ENCODE measurements at places on chromosomes 4 and X.
A peak's percentile ranks its signal among the peaks of the same experiment; 100 is the strongest.

GRCh38 chr4:118834960-118835569 is 861 bp downstream of the SEC24D start:
- peak overlapping the region; percentile 52 for H3K27ac ChIP-seq
- no peaks in the 10 kb centered on the region for H3K27me3 ChIP-seq
- H3K4me1 ChIP-seq, result peaks cover 8% of the 10 kb centered on the region

DNA sequence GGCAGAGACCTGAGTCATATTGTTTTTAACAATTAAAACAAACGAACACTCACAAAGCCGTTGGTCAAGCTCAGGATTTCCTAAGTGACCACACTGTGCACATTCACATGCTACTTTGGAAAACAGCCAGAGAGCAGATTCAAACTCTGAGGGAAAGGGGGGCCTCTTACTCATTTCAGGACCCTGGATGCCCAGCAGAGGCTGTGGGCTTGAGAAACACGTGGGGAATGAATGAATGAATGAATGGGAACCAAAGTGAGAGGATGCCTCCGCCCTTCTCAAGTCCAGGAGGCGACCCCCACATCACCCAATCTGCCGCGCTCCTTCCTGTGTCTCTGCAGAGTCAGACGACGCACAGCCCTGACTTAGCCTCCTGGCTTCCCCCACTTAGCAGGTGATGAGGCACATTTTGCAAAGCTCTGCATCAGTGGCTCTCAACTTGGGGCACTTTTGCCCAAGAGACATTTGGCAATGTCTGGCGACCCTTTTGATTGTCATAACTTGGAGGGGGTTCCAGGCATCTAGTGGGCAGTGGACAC is 76.0 kb downstream of the ABLIM2 start:
- DNase-seq, result no peak
- no peaks in the 10 kb centered on the region for H3K27me3 ChIP-seq
- H3K4me3 ChIP-seq, result no peak overlapping the region
- peaks cover 5% of the 10 kb centered on the region for H3K4me1 ChIP-seq

DNA sequence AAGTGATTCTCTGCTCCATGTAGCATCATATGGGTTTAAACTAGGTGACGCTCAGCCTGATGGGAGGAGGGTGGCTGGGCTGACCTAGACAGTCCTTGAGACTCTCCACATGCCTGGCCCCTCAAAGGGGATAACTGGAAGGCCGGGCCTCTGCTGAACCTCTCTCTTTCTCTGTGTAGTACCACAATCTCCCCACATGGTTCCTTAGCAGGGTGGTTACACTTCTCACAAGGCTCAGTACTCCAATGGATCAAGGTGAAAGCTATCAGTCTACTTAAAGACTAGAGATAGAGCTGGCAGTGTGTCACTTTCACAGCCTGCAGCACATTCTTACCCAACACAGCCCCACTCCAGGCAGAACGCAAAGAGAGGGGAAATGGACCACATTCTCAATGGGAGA is 80.4 kb downstream of the LDB2 start:
- no peaks in the 10 kb centered on the region for H3K36me3 ChIP-seq
- H3K27ac ChIP-seq, result no peak overlapping the region
- DNase-seq, result no peak
- no peaks in the 10 kb centered on the region for H3K27me3 ChIP-seq
- no peaks in the 10 kb centered on the region for H3K4me1 ChIP-seq

GRCh38 chrX:40013266-40014195 is 84.2 kb downstream of the BCOR start:
- peak overlapping the region; percentile 42 for H3K4me3 ChIP-seq
- H3K27ac ChIP-seq, result peak overlapping the region; percentile 61
- no peak for DNase-seq
- no peaks in the 10 kb centered on the region for H3K36me3 ChIP-seq

- H3K36me3 ChIP-seq, result no peaks in the 10 kb centered on the region
- peak; percentile 18 for DNase-seq
- H3K4me1 ChIP-seq, result no peaks in the 10 kb centered on the region
- no peak overlapping the region for H3K27ac ChIP-seq
Measured at GRCh38 chr4:77959566-77960338, 97.1 kb downstream of the MRPL1 start.

DNA sequence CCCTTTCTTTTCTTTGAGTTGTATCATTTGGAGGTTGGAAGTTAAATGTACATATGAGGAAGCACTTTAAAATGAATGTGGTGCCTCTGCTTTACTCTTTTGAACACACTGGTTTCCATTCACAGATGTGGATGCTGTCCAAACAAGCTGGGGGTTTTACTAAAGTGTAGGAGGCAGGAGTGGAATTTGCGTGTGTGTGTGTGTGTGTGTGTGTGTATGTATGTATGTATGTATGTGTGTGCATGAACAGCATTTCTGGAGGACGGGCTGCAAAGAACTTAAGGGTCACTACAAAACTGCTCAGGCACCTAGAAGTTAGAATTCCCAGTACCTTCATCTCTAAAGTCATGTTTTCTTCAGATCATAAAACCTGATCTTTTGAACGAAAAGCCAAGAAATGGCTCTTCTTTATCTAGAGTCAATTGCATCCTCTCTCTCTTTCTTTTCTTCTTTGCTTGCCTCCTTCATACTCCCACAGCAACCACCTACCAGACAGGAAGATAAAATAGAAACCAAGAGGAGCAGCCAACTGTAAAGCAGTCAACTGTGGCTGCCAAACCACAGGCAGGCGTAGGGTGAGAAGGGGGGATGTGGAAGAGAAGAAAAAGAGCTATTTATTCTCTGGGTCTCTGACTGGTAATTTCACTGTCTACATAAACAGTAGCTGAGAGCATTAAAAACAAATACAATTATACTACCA is 177.0 kb upstream of the RASGEF1B start:
- H3K36me3 ChIP-seq, result no peaks in the 10 kb centered on the region
- no peaks in the 10 kb centered on the region for H3K4me1 ChIP-seq
- H3K4me3 ChIP-seq, result no peak overlapping the region
- H3K27me3 ChIP-seq, result no peaks in the 10 kb centered on the region

DNA sequence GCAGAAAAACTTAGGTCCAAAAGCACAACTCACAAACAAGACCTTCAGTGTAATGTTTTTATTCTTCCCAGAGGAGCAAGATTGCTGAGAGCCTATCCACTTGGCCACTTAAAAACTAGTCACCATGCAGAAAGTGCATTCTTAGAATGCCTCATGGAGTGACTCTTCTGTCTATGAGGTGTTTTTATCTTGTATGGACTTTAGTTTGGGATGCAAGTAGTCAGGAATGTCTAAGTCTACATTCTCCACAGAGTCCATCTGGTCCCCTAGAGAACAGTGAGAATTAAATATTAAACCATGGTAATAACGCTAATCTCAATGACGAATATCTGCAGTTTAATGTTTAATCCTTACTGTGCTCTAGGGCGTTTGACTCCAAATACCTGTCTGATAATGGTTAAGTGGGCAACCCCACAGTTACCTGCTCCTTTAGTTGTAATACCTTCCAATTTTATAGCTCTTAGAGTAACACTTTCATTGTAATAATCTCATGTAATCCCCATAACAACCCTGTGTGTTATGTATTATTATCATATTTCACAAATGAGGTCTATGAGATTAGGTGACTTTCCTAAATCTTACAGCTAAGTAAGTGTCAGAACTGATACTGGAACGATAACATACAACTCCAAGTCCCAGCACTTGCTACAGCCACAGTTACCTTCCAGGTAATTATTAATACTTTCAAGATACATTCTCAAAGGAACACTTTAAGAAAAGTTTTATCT is 235.6 kb upstream of the JADE1 start:
- no peaks in the 10 kb centered on the region for H3K36me3 ChIP-seq
- H3K27me3 ChIP-seq, result no peaks in the 10 kb centered on the region
- no peak overlapping the region for H3K4me3 ChIP-seq
- H3K27ac ChIP-seq, result no peak overlapping the region
- no peaks in the 10 kb centered on the region for H3K4me1 ChIP-seq

DNA sequence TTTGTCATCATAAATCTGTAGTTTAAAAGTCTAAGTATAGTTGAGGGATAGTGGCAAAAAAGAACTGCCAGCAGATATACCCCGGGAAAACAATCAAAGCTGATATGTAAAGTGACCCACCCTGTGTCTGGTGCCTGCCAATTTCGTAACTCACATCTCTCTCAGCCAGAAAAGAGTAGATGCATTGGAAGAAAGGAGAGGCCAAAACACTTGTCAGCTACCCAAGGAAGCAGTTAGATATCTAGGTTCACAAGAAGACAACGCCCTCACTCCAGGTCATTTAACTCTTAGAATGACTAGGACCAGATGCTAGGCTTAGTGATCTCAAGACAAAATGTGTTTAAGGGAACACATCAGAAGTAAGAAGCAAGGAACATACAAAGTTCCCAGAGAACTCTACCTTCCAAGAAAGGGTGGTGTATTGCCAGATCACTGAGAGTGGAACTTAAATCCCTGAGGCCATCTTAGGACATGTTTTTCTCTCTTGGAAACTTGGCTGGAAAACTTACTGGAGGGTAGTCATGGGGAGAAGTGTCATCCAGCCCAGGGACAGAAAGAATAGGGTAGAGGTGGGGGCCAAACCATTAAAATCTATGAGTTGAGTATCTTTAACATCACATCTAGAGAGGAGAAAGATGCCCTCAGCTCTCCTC is 125.9 kb downstream of the SHISA3 start:
- no peak overlapping the region for H3K27ac ChIP-seq
- H3K4me1 ChIP-seq, result no peaks in the 10 kb centered on the region

DNA sequence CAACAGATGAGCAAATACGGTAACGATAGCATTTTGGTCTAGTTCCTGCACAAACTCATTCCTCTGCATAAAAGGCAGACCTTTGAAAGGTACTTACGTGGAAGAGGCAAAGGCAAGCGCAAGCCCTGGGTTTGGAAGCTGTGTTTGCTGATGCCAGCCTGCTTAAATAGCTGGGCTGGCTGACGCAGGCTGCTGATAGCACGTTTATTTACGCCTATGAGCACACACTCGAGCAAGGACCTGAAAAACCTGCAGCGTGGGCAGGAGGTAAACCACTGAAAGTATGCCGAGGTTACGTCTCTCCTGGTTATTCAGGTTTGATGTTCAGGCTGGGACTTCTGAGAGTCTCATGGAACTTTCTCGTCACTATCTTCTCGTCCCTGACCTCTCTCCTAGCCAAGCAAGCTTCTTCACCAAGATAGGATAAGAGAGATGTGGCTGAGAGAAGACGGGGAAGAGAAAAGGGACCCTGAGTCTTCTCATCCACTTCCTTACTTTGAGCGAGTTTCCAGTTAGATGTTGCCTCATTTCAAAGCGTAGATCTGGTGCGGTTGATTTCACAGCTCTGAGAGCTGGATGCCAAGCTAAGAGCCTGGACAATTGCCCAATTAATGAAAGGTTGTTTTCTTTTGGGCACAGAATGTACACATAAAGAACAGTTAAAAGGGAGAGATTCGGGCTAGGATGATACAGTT is at the start of gene HOPX:
Gene HOPX (minus strand): TSS at position 139 of the 695 bp plus-strand sequence. CDS start 23,480 bp downstream, outside the sequence.
- no peaks in the 10 kb centered on the region for H3K27me3 ChIP-seq
- no peak within 1 kb of the TSS for H3K27ac ChIP-seq
- no peak for DNase-seq
- no peaks in the 10 kb centered on the region for H3K4me1 ChIP-seq
- no peak within 1 kb of the TSS for H3K4me3 ChIP-seq
- H3K36me3 ChIP-seq, result no peaks in the 10 kb centered on the region
